ENCODE measurements at places on chromosomes 16 and 17.

DNA sequence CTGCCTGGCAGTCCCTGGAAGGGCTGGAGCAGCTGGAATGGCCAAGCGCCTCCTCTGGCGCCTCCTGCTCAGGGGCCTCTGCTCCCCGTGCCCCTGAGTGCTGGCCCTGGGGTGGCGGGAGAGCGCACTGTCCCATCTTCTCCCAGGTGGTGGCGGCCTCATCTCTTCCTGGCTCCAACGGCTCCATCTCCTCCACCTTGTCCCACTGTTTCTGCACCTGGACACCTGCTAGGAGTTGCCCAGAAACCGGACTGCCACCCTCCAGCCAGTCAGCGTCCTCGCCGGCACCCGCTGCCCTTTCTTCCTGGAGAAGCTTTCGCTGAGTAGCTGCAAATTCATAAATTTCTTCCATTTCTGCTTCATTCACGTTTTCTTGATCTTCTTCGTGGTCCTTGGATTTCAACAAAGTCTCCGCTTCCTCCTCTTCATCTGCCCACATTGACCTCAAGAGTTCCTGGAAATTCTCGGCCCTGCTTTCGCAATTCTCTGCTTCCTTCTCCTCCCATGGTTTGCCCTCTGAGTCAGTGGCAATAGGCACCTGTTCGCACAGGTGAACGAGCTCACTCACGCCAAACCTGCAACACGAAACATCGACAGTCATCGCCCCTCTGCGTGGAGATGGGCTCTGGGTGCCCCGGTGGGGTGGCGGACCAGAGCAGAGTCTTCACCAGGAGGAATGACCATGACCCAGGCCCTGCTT, 13.7 kb upstream of the NLRC3 start:
- DNase-seq: peak; percentile 14

DNA sequence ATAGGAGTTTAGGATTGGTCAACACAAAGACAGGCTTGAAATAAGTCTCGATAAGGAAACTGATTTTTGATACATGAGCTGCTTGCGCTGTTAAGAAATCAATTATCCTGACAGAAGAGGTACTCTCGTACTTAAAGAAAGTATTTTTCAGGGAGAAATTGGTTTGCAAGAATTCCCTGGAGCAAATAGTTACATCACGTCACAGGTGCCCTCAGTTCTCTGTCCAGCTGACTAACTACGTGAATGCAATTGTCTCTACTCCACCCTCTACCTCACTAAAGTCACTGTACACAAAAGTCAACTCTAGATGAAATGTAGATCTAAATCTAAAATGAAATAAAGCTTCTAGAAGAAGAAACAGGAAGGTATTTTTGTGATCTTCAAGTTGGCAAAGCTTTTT, 130.6 kb upstream of the KCNJ16 start:
- no peak for DNase-seq

DNA sequence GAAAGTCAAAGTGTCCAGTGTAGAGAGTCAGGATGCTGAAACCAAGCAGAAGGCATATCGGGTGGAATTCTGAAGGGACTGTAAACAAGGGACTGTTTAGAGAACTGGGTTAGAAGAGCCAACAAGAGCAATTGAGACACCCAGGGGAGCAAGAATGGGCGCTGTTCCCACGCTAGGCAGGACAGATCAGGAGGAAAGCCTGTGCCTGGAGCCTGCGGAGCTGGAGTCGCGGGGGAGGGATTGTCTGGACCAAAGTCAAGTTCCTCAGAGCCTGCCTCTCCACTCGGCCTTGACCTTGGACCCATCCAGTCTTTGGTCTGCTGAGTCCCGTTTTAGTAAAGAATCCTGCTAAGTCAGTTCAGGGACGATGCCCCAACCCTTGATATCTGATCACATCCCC, 14.7 kb upstream of the KLHL36 start:
- peak; percentile 42 for DNase-seq

DNA sequence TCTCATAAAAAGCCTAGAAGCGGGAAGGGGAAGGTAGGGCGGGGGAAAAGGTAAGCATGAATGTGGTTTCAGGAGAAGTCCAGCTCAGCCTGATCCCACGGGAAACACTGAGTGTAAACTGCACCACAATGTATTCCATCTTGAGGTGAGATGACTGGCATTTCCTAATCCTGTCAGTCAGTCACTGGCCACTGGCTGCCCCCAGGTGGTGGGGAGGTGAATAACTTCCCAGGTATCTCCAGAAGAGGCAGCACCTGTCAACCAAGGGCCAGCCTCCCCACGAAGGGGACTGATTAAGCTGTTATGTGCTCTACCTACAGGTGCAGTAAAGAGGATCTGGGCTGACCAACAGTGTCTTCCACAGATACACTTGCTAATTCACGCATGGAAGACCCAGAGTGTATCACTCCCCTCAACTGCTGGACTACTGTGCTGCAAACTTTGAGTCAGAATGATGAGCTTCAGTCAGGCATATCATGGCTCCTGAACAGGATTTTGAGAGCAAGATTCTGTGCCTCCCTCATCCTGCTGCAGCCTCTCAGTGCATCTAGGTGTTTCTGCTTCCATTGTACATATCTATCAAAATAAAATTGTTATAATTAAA, 108.5 kb upstream of the CCL2 start:
- peak; percentile 7 for DNase-seq

GRCh38 chr16:52469775-52470174, 77.2 kb downstream of the TOX3 start:
- DNase-seq: no peak

DNA sequence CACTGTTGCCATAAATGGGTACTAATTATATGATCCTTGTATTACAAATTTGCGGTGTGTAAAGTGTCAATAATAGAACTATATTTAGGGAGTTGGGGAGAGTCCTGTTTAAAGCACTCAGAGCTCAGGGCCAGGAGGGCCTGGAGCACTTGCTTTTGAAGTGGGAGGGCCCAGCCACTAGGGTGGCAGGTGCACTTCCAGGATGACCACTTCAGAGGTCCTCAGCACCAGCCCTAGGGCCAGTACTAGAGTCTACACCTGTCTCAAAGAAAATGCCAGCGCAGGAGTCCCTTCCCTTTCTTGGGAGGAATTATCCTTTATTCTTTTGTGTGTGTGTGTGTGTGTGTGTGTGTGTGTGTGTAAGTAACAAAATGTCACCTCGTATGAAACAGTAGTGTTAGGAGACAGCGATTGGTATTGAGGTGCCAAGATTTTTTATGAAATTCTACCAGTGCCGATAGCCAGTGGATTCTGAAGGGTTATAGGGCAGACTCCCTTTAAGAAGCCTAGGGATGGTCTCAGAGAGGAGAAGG, 31.9 kb downstream of the MYO18A start:
- DNase-seq: no peak

- no peak for DNase-seq
Observed at GRCh38 chr17:7782240-7782639, 51.8 kb upstream of the KDM6B start.
